Stimulated activated CD8-positive, alpha-beta memory T cell treated with anti-CD3 and anti-CD28 coated beads, Interleukin-15, amount 100 ng/mL, for 4 hours (primary cell): ENCODE measurements at places on chromosomes 4 and X.

GRCh38 chrX:12496343-12496742 is 294.9 kb upstream of the PRPS2 start:
- no peak for DNase-seq

DNA sequence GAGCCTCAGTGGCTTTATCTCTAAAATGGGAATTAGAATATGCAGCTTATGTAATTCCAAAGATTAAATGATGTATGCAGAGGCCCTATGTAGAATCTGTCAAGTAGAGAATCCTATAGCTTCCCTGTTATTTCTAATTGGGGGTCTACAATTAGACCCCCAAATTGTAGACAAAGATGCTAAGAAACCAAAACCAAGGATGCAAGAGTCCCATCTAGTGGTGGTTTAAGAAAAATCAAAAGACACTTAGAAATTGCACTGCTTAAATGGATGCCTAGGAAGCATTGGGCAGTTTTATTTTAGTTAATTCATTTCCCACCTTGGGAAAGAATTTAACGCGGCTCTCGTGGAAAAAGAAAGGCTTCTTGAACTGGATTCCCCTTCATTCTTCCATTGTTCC is 115.2 kb downstream of the GABRA2 start:
- no peak for DNase-seq

- DNase-seq = no peak
Observed at GRCh38 chrX:5586726-5587125, 641.9 kb downstream of the NLGN4X start.

DNA sequence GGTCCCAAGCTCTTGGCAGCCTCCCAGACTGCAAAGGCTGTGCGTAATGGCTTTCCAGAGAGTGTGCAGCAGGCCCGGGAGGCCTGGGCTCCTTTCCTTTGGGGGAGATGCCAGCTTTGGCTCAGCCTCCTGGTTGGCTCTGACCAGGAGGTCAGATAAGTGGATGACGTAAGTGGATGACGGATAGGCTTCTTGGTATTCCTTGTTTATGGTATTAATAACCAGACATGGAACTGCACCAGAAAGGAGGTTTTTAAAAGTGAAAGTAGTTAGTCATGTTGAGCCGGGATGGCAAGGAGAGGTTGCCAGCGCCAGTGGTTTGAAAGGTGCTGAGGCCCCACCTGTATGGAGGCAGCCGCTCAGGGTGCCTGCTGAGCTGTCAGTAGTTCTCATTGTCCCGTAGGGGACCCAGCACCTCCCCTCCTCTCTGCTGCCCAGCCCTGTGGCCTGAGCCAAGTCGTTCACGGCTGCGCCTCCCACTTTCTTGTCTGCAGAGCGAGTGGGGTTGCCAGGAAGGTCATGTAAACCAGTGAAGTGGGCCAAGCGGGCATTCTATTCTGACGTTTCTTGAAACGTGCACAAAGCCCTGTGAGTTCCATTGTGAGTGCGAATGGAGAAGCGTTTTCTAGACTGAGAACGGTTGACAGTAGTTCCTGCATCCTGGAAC is 28.7 kb upstream of the STOX2 start:
- no peak for DNase-seq

- DNase-seq = no peak
Observed at GRCh38 chr4:146159384-146160058, 16.0 kb upstream of the LSM6 start.

DNA sequence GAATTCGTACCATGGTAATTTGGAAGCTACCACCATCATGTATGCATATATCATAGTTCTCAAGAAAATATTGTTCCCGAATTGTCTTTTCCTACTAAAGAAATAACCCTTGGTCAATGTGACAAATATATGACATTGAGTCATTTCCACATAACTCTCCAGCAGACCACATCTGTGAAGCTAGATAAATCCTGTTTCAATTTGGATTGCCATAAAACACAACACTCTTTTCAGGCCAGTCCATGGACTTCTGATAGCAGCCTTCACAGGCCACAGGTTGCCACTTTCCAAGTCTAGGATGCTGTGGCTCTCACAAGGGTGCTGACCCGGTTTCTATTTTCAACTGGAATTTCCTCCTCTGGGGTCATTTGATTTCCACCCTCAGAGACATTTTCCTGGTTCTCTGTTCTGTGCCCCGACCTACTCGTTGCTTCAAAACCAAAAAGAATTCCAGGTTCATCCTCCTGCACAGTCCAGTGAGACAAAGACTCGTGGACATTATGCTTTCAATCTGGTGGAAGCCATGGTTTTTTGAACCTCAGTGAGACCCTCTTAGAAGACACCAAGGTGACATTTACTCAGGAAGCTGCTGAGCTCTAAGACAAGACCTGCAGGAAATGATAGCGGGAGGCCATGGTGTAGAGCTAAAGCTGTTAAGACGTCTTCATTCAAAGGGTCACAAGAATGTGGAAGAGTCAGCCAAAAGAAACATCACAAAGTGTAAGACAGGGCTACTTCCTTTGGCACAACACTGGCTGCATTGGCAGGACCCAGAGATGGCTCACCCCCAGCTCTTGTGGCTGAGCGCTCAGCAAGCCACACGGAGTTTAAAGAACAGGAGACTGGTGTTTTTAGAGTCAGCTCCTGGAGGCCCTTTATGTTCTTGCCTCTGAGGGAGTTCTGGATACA is 119.8 kb downstream of the AMELX start:
- DNase-seq = no peak

DNA sequence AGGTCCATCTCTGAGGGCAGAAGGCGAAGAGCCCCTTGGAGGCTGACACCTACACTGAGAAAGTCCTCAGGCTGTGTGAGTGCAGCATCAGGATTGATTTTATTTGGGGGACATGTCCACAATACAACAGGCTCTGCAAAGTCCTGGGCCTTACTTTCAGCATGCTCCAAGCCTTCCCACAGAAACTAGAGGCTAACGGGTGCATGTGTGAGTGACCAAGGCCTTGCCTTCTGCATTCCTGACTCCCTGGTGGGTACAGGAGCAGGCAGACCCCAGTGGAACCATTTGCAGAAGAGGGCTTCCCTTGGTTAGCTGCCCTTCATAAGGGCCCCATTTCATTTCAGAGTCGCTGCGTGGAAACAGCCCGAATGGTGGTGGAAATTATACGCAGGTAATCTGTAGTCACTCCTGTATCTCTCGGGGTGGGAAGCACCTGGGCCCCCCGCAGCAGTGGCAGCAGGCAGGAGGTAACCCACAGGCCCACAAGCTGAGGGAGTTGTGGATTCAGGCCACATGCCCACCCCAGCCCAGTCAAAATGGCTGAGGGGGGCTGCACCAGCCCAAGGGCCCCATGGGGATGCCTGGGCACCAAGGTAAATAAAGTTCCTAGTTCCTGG is 37.7 kb downstream of the NSG1 start:
- DNase-seq = no peak

DNA sequence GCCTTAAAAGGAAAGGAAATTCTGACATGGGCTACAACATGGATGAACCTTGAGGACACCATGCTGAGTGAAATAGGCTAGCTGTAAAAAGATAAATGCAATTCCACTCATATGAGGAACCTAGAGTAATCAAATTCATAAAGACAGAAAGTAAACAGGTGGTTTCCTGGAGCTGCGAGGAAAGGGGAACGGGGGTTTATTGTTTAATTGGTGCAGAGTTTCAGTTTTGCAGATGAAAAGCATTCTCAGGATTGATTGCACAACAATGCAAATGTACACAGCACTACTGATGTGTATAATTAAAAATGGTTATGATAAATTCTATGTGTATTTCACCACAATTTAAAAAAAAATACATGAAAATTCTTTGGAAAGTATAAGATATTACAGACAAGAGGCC is 24.0 kb downstream of the PLRG1 start:
- no peak for DNase-seq

GRCh38 chrX:28273736-28274135 is 292.5 kb upstream of the DCAF8L1 start:
- no peak for DNase-seq

DNA sequence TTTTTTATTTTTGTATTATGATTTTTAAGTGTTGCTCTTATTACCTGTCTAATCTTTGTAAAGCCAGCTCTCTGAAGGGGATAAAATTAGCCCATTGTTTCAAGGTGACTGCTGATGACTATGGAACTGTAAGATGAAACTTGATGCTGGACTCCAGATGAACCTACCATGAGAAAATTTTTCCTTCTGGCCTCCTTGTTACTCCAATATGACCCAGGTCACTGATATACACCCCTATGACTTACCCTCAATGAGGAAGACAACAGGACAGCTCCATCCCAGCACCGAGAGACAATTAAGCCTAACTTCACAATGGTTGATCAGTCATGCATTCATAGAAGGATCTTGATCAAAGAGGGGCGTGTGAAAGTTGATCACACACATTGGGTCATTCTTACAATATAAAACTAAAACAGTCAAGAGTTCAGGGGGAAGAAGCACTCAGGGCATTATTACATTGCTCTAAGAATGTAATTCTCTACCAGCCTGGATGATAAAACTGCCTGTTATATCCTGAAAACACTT is 230.8 kb upstream of the AGTR2 start:
- DNase-seq = no peak

DNA sequence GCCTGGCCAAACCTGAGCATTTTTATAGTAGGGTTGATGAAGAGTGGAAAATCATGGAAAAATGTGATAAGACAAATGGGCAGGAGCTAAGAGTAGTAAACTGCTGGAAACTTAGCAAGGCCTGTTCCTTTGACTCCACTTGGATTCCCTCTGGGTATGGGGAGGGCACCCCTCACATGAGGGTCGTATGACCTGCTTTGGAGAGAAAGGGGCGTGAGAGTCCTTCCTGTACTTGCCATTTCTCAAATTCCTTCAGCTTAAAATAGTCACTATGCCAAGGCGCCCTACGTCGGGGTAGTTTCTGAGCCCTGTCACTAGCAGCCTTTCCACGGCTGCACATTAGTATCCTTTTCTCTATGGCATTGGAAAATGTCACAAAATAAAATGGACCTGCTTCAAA is 49.1 kb downstream of the GPRIN3 start:
- no peak for DNase-seq

DNA sequence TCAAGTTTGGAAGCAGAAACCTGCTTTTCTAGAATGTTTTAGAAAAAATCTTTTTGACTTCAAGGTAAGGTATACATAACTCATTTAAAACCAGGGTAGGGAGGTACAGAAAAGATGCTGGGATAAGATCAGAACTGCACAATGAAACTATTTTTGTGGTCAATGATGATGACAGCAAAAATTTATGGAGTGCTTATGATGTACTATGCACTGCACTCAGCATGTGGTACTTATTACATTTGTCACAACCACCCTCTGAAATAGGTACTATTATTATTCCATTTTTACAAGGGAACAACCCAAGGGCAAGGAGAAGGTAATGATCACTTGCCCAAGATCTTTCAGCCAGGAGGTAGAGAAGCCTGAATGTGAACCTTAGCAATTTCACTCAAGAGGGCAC is 8.0 kb downstream of the GPM6B start:
- no peak for DNase-seq

DNA sequence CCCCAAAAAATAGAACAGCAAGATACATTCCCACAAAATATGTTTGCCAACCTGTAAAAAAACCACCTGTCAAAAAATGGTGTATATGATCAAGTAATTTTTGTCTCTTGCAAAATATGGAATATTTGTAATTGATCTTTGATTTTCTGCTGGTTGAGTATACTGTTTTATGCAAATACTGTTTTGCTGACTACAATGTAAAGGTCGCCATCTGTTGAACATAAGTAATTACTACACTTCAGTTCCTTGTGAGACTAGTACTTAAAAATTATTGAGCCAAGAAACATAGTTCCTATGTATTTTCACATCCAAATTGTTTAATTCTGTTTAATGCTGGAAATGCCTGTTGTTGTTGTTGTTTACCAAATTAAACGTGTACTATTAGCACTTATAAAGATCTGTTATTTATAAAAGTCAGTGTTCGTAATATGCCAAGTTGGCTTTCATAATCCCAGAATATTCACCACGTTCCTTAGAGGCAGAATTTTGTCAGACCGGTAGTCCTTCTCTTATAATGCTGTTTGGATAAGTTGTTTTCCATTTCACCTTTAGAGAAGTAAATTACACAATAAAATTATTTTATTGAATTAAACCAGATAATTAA is 144.2 kb downstream of the PDLIM5 start:
- no peak for DNase-seq

GRCh38 chrX:136747003-136747986 is 33.4 kb downstream of the ARHGEF6 start:
- no peak for DNase-seq

- peak; percentile 71 for DNase-seq
Observed at GRCh38 chrX:107716816-107717700, 58.5 kb downstream of the TSC22D3 start.

GRCh38 chr4:74886484-74886883 is 46.4 kb upstream of the PARM1 start:
- no peak for DNase-seq

DNA sequence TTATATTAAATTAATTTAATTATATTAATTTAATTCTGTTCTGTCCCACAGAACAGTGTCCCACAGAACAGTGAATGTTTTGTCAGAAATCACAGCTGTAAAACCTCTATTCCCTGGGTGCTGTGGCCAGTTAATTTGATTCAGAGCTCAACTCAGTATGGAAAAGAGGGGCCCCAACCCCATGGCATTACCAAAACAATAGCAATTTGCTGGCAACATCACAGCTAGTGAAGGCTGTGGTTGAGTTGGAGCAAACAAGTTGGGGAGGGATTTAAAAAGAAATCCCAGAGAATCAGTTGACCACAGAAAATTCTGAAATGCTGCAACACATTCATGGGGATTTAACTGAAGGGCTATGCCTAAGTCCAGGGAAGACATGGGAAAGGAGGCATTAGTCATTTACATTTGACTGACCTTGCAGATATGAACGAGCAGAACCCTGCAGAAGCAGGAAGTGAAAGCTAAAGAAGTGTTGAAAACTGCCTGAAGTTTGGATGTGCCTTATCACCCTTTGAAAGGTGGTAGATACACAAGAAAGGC is 30.1 kb downstream of the PDHA2 start:
- no peak for DNase-seq

DNA sequence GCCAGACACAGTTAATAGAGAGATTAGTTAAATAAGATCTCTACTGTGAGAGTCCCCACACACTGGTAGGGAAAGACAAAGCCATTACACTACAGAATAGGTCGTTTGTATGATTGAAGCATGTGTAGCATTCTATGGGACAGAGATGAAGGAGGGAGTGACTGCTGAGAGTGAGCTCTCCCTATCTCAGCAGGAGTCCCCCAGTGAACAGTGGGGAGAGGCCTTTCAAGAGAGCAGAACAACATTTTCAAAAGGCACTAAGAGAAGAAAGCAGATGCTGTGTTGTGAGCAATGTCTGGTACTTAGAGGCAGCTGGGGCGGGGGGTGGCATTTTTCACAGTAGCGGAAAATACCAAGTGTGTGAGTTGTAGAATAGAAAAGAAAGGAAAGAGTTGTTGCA is 413.6 kb downstream of the AFF2 start:
- DNase-seq = no peak

GRCh38 chr4:55074386-55074785 is 51.0 kb downstream of the KDR start:
- DNase-seq = no peak

GRCh38 chrX:87434618-87435017 is 83.0 kb upstream of the KLHL4 start:
- DNase-seq = no peak
